Neuronal stem cell (in vitro differentiated cells): ENCODE measurements at places on chromosomes 12 and 14.
A peak's percentile ranks its signal among the peaks of the same experiment; 100 is the strongest.

DNA sequence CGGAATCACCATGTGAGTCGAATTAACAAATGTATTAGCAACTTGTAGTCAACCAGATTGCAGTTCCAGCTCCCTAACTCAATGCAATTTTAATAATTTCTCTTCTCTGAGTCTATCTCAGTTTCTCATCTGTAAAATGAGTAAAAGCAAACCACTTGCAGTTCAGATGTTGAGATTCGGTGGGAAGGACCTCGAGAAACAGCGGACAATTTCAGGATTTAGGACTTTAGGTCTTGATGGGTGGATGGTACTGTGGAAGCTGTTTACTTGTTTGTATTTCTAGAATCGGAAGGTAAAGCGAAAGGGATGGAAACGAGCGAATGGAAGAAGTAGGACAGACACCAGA, 510 bp upstream of the TTC8 start:
- DNase-seq: no peak

- DNase-seq: no peak
These were observed 20.0 kb downstream of the C12orf76 start for GRCh38 chr12:110028323-110028722.

DNA sequence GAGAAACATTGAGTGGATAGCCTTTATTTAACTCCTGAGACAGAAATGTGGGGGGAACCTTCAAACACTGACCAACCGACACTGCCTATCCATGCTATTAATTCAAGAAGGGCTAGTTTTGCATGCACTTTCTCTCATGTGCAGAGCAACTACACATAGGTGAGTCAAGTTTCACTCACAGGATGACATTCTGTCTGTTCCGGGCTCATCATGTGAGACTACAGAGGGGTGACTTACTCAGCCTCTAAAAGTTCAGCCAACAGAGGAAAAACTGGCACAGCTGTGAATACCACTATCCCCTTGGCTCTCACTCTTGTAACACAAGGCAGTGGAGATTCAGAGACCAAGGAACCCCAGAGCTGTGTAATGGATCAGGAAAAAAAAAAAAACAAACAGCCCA, 13.3 kb downstream of the BEST3 start:
- DNase-seq: no peak

GRCh38 chr12:28578361-28578760, 388.1 kb downstream of the CCDC91 start:
- DNase-seq: no peak

DNA sequence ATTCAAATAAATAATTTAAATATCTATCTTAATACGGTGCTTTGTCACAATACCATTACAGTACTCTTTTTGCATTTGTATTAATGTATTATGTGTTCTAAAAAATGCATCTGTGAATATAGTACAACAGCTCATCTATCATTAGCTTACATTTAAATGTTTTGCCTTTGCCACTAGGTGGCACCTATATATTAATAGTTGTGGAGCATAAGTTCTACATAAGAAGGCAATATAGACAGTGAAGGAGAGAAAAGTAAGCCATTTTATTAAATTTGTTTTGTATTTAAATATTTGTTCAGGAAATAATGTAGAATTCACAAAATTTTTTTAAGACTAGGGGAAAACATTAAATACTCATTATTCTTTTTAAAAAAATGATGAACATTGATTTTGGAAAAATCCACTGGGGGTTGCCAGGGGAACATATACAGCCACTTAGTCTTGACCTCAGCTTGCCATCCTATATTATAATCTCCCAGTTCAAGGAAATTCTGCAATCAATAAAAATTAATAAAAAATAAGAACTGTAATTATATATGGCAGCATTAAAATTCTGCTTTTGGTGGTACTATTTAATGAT, 9.8 kb downstream of the CCER1 start:
- DNase-seq: no peak

DNA sequence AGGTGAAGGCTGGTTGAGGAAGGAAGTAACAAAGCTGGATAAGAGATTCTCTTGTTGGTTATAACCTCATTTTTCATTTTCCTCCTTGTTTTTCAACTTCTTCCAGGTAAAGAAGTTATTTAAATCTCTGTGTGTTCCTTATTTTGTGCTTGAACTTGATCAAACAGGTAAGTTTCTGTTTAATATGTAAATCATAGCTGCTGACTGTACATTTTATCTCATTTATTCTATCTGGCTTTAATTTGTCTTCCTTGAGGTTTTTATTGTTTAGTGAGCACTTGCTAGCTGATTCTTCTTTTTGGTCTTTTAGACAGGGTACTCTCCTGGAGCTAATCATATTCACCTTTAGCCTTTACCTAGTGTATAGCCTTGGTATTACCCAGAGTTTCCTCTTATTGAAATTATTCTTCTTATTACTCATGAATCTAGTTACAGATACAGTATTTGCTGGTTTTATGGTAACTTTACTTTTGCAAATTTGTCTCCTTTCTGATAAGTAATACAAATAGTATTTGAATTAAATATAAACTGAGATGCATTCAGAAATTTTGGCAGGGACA, 42.4 kb downstream of the TXNRD1 start:
- DNase-seq: no peak

GRCh38 chr12:10614056-10614370, 604 bp upstream of the MAGOHB start:
- no peak for DNase-seq

- DNase-seq: no peak
These were observed 353.1 kb downstream of the TMEM121 start for GRCh38 chr14:105879503-105879866.

DNA sequence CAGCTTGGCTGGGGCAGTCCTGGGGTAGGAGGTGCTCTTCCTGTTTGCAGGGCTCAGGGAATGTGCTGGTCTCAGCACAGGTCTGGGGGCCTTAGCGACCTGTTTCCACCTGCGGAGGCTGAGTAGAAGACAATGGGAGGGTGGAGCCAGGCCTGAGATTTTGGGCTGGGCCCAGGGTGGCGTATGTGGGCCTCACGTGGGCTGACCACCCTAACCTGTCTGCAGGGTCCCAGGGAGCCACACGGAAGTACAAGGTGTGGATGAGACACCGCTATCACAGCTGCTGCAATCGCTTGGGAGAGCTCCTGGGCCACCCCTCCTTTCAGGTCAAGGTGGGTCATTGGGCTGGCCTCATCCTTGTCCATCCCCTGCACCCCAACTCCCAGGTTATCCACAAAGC, 1.1 kb downstream of the NOC4L start:
- DNase-seq: no peak

- DNase-seq: no peak
These were observed 798 bp downstream of the CELA1 start for GRCh38 chr12:51345681-51346080.

DNA sequence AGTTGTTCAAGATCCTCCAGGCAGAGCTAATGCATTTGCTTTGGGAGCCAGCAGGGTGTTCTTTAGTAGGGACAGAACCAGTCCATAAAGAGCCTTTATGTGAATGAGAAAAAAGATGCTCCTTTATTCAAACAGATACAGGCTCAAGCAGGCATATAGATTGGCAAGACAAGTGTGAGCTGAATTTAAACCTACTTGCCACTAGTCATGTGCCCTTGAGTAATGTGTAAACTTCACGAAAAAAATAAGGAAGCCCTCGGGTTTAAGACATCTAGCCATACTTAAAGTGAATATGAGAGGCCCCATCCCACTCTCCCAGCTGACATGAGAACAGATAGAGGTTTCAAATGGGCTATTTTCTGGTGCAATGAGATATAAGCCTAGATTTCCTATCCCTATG, 43.1 kb upstream of the STRAP start:
- no peak for DNase-seq

- DNase-seq: no peak
These were observed 6.0 kb downstream of the CLMN start for GRCh38 chr14:95313707-95314106.

DNA sequence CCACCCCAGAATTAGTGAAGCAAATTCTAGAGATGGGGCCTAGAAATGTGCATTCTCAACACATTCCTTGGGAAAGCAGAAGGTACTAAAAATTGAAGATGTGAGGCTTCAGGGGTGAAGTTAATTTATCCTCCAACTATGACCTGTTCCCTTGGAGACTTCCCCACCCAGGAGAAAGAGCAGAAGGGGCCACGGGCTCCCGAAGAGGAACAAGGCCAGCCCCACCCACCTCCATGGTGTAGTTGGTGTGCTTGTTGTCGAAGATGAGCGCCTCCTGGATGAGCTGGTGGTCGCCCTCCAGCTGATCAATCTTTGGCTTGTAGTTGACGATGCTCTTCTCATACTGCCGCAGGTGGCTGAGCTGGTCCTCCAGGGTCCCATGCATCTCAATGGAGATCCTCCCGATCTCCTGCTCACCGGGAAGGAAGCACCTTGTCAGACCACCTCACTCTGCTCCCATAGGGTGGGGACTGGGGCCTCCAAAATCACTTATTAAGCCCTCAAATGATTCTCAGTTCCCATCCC, 87.8 kb upstream of the ZFP36L1 start:
- DNase-seq: no peak

- no peak for DNase-seq
These were observed 1453.5 kb downstream of the AACS start for GRCh38 chr12:126518596-126519200.

DNA sequence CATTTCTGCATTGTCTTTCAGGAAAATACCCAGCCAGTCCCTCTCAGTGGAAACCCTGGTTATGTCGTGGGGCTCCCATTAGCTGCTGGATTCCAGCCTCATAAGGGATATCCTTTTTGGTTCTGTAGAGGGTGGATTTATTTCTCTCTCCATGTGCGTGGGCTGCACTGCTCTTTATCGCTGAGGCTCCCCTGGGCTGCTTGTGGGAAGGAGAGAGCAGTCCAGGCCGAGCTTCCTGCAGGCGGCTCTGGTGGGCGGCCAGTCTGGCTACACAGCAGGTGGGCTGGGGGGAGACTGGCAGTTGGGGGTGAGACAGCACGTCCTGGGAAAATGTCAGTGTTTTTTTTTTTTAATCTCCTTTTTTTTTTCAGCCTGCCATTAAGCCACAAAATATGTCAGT, 27.6 kb downstream of the TCTN1 start:
- peak; percentile 8 for DNase-seq
